Stimulated activated CD8-positive, alpha-beta memory T cell treated with anti-CD3 and anti-CD28 coated beads, Interleukin-7, amount 100 ng/mL, for 24 hours (primary cell): ENCODE measurements at places on chromosomes 2 and 18.

- DNase-seq = no peak
Measured at GRCh38 chr2:184597571-184597991, 748 bp upstream of the ZNF804A start.

DNA sequence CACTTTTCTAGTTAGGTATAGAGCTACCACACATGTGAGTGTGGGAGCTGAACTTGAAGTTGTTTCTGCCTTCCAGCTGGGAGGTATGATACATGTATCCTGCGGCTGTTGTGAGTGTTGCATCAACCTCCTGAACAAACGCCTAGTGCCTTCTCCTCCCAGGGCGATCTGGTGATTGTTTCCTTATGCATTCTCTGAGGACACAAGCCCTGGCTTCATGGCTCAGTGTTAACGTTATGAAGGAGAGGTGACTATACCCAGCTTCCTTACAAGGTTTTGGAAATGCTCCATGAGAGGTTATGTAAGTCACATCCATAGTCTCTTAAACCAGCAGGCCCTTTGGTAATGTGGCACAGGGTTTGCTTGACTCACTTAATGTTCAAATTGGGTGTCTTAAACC lies 64.9 kb downstream of the SPRED2 start:
- no peak for DNase-seq

- DNase-seq = no peak
Measured at GRCh38 chr2:211085056-211085680, 528.8 kb downstream of the CPS1 start.

DNA sequence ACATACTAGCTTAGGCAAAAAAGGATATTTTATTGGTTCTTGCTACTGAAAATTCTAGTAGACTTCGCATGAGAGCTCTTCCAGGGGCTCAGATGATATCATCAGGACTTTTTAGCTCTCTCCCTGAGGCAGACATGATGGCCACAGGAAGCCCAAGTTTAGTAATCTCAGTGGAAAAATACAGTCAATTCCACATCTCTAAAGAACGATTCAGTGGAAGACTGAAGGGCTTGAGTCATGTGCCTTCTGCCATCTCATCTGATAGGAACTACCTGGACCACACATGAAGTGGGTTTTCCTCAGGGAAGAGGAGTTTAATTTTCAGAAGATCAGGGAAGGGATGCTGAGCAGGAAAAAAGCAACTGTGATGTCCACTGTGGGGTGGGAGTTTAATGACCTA lies 117.3 kb downstream of the TTC27 start:
- no peak for DNase-seq

GRCh38 chr2:174635776-174636404 lies 38.3 kb upstream of the WIPF1 start:
- DNase-seq = no peak

GRCh38 chr2:65613968-65614555 lies 181.7 kb upstream of the SPRED2 start:
- DNase-seq = no peak

GRCh38 chr2:116467243-116467642 lies 1347.2 kb upstream of the DDX18 start:
- DNase-seq = no peak

- DNase-seq = no peak
Measured at GRCh38 chr2:69221960-69222751, 164.9 kb downstream of the GFPT1 start.

GRCh38 chr18:57397440-57398132 lies 37.6 kb upstream of the ONECUT2 start:
- no peak for DNase-seq

GRCh38 chr2:182779323-182779722 lies 63.3 kb downstream of the DNAJC10 start:
- no peak for DNase-seq

- DNase-seq = no peak
Measured at GRCh38 chr18:49135877-49136276, 185.1 kb upstream of the SMAD7 start.

- DNase-seq = no peak
Measured at GRCh38 chr2:206232287-206233035, 42.0 kb upstream of the ZDBF2 start.

DNA sequence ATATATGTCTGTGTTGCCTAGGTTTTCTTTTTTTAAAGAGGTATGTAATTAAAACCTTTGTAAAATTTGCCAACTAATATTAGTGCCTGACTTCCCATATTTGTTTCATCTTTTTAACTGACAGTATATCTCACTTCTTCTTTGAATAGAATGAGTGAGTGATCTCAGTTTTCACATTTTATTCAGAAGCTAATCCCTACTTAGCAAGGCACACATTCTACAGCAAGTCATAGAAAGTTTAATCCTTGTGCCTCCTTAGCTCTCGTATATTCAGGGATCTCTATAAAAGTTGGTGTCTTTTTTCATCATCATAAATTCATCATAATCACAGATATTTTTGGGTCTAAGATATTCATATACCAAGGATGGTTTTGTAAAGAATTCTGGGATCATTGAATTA lies 66.6 kb downstream of the RIF1 start:
- DNase-seq = no peak

- no peak for DNase-seq
Measured at GRCh38 chr18:58499527-58500221, 129.2 kb downstream of the ALPK2 start.

GRCh38 chr2:222311319-222311977 lies 12.7 kb upstream of the PAX3 start:
- DNase-seq = no peak

DNA sequence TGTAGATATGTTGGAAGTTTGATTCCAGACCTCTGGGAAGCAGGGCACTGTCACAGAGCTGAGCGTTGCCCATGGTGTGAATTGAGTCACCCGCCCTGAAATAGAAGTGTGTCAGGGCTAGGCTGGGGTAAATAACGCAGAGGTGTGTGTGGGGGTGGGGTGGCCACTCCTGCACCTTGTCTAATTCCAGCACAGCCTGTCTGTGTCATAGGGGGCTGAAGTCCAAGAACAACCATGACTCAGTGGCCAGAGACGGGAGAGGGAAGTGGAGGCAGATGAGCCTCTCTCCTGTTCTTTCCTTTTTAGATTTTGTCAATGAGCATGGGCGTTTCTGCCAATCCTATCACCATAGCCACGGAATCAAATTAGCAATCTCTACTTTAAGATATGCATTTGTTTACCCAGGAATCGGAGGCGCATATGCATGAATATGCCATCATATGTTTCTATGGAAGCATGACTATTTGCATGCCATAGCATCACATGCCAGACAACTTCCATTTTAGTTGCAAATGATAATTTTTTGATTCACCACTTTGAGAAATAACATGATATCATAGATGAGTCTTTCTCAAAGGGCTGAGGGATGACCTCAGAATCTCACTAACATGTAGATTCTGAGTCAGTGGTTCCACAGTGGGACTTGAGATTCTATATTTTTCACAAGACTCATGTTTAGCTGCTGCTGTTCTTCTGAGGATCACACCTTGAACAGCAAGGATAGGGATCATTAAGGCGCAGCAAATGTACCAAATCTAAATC lies 852.9 kb downstream of the DCDC2C start:
- no peak for DNase-seq

DNA sequence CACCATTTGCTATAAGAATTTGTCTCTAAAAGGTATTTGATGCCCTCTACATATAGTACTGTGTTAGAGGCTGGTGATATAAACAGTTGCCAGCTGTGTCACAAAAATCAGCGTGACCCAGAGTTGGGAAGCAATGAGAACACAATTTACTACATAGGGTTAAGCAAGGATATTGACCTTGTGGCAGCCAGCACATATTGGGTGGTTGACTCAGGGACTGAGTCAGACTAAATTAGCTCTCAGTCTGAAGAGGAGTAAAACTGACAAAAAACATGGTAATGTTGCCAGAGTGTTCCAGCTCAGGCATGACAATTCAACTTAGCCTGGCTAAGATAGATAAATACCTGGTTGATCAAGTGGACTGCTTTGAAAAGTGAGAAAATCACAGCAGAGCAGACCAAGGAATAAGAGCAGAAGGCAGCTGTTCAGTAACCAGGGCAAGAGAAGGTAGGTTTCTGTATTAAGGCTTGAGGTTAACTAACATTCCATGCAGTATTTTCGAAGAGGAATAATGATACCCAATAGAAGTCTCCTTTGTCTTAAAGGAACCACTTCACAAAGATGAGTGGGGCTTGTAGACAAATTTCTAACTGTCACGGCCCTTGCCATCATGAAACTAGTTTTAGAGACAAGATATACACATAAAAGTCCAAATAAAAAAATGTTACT lies 108.2 kb upstream of the ERBB4 start:
- DNase-seq = no peak

GRCh38 chr18:12282442-12283039 lies 25.5 kb upstream of the TUBB6 start:
- DNase-seq = no peak

DNA sequence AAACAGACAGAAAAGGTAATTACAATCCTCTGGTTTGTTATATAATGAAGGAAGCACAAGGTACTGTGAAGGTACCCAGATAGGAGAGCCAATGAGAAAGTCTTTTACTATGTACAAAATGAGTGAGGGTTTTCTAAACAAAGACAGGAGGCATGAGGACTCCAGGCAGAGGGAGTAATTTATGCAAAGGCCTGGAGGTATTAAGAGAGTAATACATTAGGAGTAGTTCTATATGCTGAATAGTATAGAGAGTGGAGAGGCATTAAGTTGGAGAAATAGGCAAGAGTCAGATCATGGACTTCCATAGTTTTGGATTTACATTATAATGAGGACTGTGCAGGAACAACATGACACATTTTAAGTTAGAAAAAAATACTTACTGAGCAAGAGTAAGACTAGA lies 216.0 kb downstream of the SCG2 start:
- no peak for DNase-seq

- no peak for DNase-seq
Measured at GRCh38 chr18:50633992-50634391, 74.1 kb downstream of the MAPK4 start.

GRCh38 chr2:191824398-191824797 lies 22.5 kb downstream of the CAVIN2 start:
- no peak for DNase-seq

GRCh38 chr18:22477222-22477621 lies 59.5 kb upstream of the CTAGE1 start:
- no peak for DNase-seq
